SK-N-SH (cell line): ENCODE measurements at places on chromosomes 1 and 21. TPM values are rescaled to one million over a fixed set of nuclear protein-coding genes. Genes with fewer than 3 reads are reported as not detected.
A peak's percentile ranks its signal among the peaks of the same experiment; 100 is the strongest.

THEM5 gene
- not detected in 2 replicates for polyA plus RNA-seq

DCLRE1B gene
- polyA plus RNA-seq, result 3.0 and 3.3 TPM in 2 replicates

C8B gene
- polyA plus RNA-seq, result not detected in 2 replicates

RASAL2 gene
- polyA plus RNA-seq, result 6.9 and 10.0 TPM in 2 replicates

KLHDC9 gene
- 4.4 and 4.7 TPM in 2 replicates for polyA plus RNA-seq

IGSF3 gene
- polyA plus RNA-seq, result 3.0 and 3.6 TPM in 2 replicates

TLR5 gene
- 0.02 TPM in 1 of 2 replicates, not detected in the other for polyA plus RNA-seq

GRCh38 chr1:170491291-170491690 lies 40.7 kb upstream of the GORAB start:
- no peak overlapping the region for H3K27ac ChIP-seq
- no peaks in the 10 kb centered on the region for H3K27me3 ChIP-seq
- no peak for DNase-seq
- no peaks in the 10 kb centered on the region; the same call in 1 of the 2 replicates for H3K4me1 ChIP-seq
- H3K36me3 ChIP-seq, result no peaks in the 10 kb centered on the region

DNA sequence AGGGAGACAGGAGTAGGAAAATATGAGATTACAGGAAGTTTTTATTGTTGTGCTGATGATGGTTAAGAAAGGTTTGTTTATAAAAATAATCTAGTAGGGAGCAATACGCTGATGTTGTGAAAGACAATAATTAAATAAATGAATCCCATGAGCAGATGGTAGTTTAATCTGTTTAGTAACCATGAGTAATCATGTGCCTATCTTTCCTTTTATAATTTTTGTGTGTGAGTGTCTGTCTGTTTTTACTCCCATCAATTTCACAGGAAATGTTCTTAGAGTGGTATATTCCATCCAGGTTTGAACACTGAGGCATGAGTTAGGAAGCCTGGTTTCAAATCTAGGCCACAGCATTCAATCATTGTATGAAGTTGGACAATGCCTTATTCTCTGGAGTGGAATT lies 180.5 kb downstream of the OLFM3 start:
- DNase-seq, result no peak
- H3K4me3 ChIP-seq, result no peak overlapping the region
- no peak overlapping the region for H3K27ac ChIP-seq
- H3K36me3 ChIP-seq, result no peaks in the 10 kb centered on the region

GRCh38 chr21:34845521-34846451 lies 177.0 kb downstream of the CLIC6 start:
- no peak overlapping the region for H3K4me3 ChIP-seq
- no peaks in the 10 kb centered on the region for H3K27me3 ChIP-seq
- peaks cover 16% of the 10 kb centered on the region for H3K4me1 ChIP-seq
- H3K27ac ChIP-seq, result peak overlapping the region; percentile 52; the same call in 1 of the 2 replicates

GRCh38 chr1:176949033-176949662 lies 215.4 kb downstream of the ASTN1 start:
- no peak overlapping the region for H3K4me3 ChIP-seq
- no peaks in the 10 kb centered on the region; the same call in 1 of the 2 replicates for H3K4me1 ChIP-seq
- H3K27me3 ChIP-seq, result no peaks in the 10 kb centered on the region

DNA sequence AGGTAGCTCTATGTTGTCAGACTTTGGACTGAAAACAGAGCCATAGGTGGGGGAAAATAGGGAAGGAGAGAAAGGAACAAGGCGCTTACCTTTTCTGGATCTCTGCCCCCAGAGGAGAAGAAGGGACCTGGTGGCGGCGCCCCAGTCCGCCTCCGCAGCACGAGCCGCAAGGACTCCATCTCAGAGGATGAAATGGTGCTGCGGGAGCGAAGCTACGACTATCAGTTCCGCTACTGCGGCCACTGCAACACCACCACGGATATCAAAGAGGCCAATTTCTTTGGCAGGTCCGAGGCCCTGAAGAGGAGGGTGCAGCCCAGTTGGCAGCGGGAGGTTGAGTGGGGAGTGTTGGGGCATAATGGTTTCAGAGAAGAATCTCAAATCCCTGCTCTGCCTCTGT lies 18.5 kb upstream of the TMEM222 start:
- no peak overlapping the region for H3K27ac ChIP-seq
- H3K36me3 ChIP-seq, result no peaks in the 10 kb centered on the region
- no peak for DNase-seq
- peaks cover 34% of the 10 kb centered on the region for H3K4me1 ChIP-seq

- no peaks in the 10 kb centered on the region for H3K36me3 ChIP-seq
- DNase-seq, result no peak
- H3K4me1 ChIP-seq, result no peaks in the 10 kb centered on the region
- no peaks in the 10 kb centered on the region for H3K27me3 ChIP-seq
- no peak overlapping the region for H3K27ac ChIP-seq
Measured at GRCh38 chr1:101178688-101179491, 57.9 kb upstream of the S1PR1 start.

DNA sequence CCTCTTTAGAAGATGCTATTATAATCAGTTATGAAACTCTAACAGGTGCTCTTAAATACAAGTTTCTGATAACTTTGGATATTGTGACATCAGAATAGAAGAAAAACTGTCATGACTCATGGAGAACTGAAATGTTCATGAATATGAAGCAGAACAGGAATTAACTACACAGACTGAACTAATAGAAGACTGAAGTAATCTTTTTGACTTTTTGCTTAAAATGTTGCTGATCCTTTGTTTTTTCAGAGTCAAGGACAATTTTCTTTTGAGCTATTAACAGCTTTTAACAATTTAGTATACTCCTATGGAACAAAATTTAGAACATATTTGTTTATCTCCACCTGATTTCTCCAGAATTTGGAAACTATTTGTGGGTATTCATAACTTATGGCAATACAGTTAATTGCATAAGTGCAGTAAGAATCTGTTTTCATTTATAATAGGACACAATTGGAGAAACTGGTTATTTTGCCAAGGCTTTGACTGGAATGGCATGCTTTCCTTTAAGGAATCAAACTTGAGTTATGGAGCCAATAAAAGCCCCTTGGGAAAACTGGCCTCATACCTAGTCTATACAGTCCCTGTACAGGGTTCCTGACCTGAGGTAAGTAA lies 18.7 kb upstream of the PLA2G5 start:
- DNase-seq, result no peak
- no peaks in the 10 kb centered on the region for H3K27me3 ChIP-seq
- no peaks in the 10 kb centered on the region for H3K4me1 ChIP-seq
- H3K27ac ChIP-seq, result no peak overlapping the region
- no peaks in the 10 kb centered on the region for H3K36me3 ChIP-seq
- no peak overlapping the region for H3K4me3 ChIP-seq

DNA sequence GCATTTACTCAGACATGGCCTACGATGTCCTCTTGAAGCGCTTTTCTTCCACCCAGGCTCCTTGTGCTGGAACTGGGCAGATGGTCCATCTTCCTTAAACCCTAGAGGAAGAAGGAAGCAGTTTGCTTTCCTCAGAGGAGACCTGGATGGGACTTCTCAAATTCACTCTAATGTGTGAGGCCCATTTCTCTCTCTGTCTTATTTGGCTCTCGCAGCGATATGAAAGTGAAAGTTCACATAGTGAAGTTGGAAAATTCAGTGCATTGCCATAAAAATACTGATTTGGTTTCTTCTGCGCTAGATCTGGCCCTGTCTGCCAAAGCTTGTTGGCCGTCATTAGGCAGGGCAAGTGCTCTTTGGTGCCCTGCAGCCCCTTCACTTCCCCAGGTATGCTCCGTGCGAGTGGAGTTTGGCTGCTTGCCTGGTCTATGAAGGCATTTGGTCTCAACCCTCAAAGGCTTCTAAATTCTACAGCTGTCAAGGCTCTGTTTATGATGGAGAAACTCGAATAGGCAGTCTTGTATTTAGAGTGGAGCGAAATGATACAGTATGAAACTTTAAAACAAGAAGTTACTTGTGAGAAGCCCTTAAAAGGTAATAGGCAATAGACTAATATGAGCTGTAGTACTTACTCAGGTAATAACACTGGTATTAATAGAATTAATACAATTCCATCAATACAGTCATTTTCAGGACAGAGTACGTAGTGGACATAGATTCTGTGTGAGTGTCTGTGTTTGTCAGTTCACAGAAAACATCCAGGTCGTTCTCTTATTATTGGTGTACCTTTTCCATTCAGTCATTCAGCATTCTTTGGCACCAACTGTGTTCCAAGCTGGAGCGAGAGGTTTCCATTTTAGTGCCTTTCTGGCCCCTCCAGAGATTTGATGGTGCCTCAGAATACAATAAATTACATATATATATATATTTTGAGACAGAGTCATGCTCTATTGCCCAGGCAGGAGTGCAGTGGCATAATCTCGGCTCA lies 20.5 kb downstream of the SZRD1 start:
- DNase-seq, result no peak
- H3K27me3 ChIP-seq, result no peaks in the 10 kb centered on the region
- peaks cover 17% of the 10 kb centered on the region for H3K4me1 ChIP-seq

DNA sequence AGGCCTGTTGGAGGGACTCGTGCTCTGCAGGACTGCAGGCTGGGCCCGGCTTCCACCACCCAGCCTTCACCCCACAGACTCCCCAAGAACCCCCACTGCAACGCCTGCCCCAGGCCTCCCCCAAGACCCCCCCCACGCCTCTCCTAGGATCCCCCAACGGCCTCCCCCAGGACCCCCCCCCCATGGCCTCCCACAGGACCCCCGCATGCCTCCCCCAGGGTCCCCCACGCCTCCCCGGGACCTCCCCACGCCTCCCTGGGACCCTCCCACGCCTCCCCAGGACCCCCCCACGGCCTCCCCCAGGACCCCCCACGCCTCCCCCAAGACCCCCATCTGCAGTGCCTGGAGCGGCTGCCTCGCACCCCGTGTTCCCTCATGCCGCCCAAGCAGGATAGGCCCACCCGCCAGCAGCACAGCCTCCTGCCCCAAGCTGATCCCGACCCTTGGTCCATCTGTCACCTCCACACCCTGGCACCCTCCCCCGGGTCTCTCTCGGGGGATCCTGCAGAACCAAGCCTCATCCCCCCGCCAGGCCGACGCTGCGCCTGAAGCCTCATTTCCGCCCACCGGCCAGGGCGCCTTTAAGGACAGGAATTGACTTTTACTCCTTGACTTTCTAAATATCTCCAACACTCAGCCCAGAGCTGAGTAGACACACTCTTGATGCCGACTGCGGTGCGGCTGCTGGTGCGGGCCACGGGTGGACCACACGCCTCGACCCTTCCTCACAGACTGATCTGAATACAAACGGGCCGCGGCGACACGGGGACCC lies 14.1 kb upstream of the RNF223 start:
- H3K36me3 ChIP-seq, result no peaks in the 10 kb centered on the region
- no peaks in the 10 kb centered on the region for H3K27me3 ChIP-seq
- DNase-seq, result peak; percentile 51
- H3K4me3 ChIP-seq, result no peak overlapping the region
- no peaks in the 10 kb centered on the region for H3K4me1 ChIP-seq

GRCh38 chr1:74205266-74205665 lies 7.2 kb downstream of the FPGT start:
- H3K4me3 ChIP-seq, result no peak overlapping the region
- H3K4me1 ChIP-seq, result no peaks in the 10 kb centered on the region
- peaks cover 33% of the 10 kb centered on the region for H3K36me3 ChIP-seq
- H3K27me3 ChIP-seq, result no peaks in the 10 kb centered on the region

GRCh38 chr1:182337736-182338571 lies 53.6 kb downstream of the GLUL start:
- H3K27me3 ChIP-seq, result no peaks in the 10 kb centered on the region
- H3K4me3 ChIP-seq, result no peak overlapping the region
- no peak for DNase-seq
- no peak overlapping the region for H3K27ac ChIP-seq
- H3K4me1 ChIP-seq, result no peaks in the 10 kb centered on the region

DNA sequence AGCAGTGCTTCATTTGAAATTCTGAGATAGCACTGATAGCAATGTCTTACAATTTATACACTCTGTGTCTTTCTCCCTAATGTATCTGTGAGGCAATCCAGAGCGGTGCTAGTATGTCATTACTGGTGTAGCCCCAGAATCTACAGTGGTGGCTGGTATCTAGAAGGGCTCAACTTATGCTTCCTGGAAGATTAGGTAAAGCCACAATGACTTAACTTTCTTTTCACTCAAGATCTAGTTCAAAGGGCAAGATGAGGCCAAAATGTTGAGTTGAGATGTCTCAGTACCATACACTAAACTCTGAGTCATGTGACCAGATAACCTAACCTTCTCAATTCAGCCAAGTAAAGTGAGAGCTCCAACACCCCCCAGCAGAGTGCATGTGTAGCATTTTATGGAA lies 77.5 kb downstream of the PAPPA2 start:
- no peaks in the 10 kb centered on the region for H3K4me1 ChIP-seq
- H3K27me3 ChIP-seq, result no peaks in the 10 kb centered on the region
- no peak overlapping the region for H3K27ac ChIP-seq
- no peaks in the 10 kb centered on the region for H3K36me3 ChIP-seq
- no peak for DNase-seq

GRCh38 chr1:61053712-61054600 lies 28.4 kb upstream of the NFIA start:
- H3K4me1 ChIP-seq, result peaks cover 4% of the 10 kb centered on the region; the same call in 1 of the 2 replicates
- H3K36me3 ChIP-seq, result no peaks in the 10 kb centered on the region
- peak overlapping the region; percentile 25 for H3K4me3 ChIP-seq
- H3K27me3 ChIP-seq, result no peaks in the 10 kb centered on the region
- peak; percentile 74 for DNase-seq

GRCh38 chr1:178121883-178122282 lies 28.0 kb downstream of the RASAL2 start:
- H3K4me1 ChIP-seq, result no peaks in the 10 kb centered on the region; the same call in 1 of the 2 replicates
- DNase-seq, result no peak
- peak overlapping the region; percentile 2; the same call in 1 of the 2 replicates for H3K27ac ChIP-seq
